H9 (cell line): ENCODE measurements at places on chromosomes 2 and 18.

DNA sequence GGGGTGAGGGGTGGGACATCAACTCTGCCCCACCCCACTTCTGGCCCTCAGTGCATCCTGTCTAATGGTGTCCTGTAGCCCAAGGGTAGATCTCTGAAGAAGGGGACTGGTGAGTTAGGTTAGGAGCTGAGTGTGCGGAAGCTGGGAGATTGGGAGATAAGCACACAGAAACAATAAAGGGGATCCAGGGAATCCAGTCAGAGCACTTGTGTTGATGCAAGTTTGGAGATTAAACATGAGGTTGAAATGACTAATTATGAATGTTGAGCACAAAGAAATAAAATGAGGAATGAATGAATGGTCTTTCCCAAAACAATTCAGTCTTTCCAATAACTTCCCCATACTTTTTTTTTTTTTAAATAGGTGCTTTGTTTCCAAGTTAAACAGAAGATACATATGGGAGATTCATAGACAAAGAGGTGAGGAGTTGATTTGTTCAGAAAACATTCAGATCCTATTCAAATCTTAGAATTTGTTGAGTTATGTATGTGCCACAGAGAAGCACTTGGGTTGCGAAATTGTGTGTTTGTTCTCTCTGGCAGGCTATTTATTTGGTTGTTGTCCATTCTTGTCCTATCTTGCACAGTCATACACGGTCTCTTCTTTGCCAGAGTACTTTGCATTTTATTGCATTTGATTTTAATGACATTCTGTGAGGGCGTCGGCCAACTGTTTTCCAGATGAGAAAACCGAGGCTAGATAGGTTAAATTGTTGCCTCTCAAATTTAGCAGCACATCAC lies 31.6 kb upstream of the NABP1 start:
- DNase-seq: no peak

DNA sequence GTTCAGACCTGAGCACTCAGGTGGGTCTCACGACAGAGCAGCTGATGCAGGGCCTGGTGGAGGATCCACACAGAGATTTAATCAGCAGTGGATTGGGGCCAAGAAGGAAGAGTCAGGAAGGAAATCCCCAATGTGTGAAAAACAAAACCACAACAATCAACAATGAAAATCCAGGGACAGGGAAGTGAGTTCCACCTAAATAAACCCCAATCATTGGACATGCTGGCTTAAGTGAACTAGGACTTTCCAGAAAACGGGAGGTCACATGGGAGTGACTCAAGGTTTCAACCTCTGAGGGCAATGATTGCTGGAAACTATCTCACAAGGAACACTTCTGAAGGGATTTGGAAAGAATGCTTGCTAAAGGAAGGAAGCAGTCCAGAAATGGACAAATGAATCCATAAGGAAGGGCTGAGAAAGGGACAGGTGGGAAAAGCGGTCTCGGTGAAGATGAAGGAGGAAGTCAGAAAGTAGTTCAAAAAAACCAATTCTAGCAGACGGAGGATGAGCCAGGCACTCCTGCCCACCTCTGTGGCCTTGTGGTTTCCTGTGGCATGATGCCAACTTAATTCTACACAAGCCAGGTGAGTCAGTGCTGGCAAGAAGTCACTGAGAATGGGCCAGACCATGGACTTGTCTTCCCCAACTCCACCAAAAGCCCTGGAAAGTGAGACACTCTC lies 15.4 kb upstream of the XDH start:
- no peak for DNase-seq

DNA sequence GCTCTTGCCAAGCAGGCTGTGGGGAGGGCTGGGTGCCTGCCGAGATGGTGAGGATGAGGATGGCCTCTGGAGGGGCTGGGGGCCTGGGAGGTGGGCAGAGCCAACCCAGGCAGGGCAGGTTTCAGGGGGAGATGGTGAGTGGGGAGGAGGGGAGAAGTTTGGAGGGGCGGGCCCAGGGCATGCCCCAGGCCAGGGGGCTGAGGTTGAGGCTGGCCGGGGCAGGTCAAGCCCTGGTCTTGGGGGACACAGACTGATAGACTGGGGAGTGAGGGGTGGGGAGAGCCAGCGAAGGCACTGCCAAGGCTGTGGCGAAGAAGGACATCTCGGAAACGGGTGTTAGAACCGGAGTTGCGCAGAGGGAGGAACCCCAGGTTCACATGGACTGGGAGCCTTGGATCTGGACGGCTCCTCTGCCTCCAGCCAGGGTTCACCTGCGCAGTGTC lies 12.6 kb downstream of the CAPN10 start:
- DNase-seq: no peak

GRCh38 chr2:95023222-95023597 lies 2.3 kb upstream of the MAL start:
- no peak for DNase-seq

DNA sequence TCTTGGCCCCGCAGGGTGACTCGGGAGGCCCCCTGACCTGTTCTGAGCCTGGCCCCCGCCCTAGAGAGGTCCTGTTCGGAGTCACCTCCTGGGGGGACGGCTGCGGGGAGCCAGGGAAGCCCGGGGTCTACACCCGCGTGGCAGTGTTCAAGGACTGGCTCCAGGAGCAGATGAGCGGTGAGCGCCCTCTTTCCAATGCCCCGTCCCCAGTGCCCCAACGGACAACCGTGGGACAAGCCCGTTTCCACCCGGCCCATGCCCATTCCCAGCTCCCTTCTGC lies 2.6 kb upstream of the CHRND start:
- no peak for DNase-seq

DNA sequence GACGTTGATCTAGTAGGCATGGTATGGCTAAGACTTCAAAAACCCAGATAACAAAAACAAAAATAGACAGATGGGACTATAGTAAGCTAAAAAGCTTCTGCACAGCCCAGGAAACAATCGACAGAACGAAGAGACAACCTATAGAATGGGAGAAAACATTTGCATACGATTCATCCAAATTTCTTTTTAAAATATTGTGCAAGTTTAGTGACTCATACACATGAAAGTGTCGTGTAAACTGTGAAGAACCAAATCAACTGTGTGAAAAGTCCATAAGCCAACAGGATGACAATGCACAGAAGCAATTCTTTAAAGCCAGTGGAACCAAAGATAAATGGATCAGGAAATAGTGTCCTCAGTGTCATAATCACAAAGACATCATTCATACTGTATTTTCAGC lies 671.1 kb downstream of the RNF144A start:
- no peak for DNase-seq

GRCh38 chr18:54205959-54206358 lies 18.5 kb downstream of the MBD2 start:
- no peak for DNase-seq
